GOT3 (cell line): ENCODE measurements at places on chromosomes 7 and 10.

DNA sequence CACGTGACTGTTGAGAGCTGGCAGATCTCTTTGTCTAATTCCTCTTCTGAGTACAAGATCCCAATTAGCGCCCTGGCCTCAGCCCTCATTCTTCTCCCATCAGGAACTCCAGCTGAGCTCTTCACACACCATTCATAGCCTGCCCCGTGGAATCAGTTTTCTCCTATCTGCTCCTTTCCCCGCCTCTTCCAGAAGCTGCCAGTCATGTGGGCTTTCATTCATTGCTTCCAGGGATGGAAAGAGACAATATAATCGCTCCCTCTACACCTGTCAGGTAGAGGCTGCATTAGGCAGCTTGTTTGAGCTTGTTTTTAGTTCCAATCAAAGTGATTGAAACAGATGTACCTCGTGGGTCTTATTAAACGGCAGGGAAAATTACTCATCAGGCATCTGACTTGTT, 515.8 kb downstream of the TYW1 start:
- DNase-seq, result no peak

DNA sequence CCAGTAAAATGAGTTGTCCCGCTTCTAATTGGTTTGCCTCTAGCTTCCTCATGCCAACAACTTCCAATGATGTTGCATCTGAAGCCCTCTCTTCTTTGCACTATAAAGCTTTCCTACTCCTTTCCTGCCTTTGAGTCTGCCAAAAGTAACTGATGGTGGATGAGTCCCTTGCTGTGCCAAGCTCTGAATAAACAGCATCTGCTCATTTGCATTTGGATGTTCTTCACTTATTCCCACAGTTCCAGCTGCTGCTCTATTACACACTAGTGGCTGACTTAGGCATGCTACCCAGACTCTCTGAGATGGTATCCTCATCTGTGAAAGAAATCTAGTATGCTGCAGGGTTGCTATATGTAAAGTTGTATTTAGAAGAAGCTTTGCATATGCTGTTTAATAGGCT, 24.9 kb downstream of the SFR1 start:
- DNase-seq, result no peak

DNA sequence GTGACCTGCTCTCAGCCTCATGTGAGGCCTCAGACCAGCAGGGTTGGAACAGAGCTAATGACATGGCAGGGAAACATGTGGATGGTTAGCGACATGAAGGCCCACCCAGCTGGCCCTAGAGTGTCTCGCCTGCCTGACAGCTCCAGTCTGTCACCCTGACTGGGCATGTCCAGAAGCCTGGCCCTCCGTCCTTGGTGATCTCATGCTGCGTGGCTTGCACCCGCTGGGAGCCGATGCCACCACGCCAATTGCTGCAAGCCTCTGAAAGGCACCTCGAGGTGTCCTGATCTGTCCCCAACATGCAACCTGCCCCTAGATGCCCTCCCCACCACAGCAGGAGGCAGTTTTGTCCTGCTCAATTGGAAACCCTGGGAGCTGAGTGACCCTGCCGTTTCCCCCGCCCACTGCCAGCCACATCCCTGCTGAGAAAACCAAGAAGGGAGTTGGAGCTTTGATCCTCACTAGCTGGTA, 27.8 kb upstream of the RET start:
- DNase-seq, result no peak

- no peak for DNase-seq
These were observed 8.3 kb downstream of the SLC13A4 start for GRCh38 chr7:135719688-135720087.
